Tongue (tissue), 3 donors: ENCODE measurements at places on chromosomes 1 and 21. TPM values are rescaled to one million over a fixed set of nuclear protein-coding genes. Genes with fewer than 3 reads are reported as not detected.
A peak's percentile ranks its signal among the peaks of the same experiment; 100 is the strongest.

DNA sequence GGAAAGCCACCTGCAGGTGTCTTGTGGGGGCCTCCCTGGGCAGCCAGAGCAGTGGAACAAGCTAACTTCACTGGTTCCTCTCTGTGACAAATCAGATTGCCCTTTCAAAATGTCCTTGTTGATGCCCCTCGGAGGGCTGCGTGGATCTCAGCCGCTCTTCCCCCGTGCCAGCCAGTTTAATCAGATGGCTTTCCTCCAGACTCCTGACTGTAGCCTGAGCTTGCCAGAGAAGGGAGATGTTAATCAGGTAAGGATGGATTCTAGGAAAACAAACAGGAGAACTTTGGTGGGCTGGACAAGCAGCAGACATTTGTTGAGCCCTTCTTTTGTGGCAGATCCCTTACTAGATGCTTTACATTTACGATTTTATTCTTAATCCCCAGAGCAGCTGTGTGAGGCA, 88.2 kb downstream of the DMRTA2 start:
- no peak for DNase-seq

DNA sequence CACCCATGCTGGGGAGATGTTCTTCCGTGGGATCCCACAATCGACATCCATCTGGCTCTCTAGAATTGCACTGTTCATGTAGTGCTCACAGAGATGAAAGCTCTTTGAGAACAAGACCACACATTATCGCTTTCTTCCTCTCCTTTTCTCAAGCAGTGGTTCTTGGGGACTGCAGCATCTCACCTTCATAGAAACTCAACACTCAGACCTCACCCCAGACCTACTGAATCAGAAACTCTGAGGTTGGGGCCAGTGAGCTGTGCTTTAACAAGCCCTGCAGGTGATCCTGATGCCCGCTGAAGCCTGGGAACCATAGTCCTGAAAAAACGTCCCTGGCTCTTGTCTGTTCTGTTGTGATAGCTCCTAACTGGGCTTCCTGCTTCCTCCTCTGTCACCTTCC, 251.3 kb upstream of the FGGY start:
- no peak for DNase-seq

GRCh38 chr1:17573518-17574041, 34.1 kb downstream of the ARHGEF10L start:
- peak; percentile 41 for DNase-seq

DNA sequence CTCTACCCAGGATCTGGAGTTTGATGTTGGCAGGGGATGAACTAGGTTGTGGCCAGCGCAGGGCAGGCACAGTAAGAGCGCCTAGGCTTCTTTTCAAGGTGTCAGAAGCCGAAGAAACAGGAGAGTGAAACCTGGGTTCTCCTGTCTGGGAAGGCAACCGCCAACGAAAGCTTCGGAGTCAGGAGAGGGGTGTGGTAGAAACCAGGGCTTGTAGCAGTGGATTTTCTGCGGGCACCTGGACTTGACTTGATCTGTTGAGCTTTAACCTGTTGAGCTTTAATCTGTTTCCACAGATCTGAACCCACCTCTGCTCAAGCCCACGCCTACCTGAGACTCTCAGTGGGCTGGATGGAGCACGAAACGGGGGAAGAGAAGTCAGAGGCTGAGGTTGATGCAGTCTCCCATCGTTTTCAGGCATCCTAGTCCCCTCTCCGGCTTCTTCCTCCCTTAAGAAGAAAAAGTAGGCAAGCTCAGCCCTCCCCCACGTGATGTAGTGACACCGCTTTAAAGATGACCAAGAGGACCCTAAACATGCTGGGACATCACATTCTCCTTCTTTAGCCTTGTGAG, 9.3 kb downstream of the HLX start:
- no peak for DNase-seq

GRCh38 chr1:26016953-26017545, 4.5 kb upstream of the EXTL1 start:
- DNase-seq: no peak

- no peak for DNase-seq
Measured at GRCh38 chr1:185421485-185422107, 104.6 kb upstream of the IVNS1ABP start.

- no peak for DNase-seq
Measured at GRCh38 chr1:47711184-47711847, 273.5 kb downstream of the FOXD2 start.

DNA sequence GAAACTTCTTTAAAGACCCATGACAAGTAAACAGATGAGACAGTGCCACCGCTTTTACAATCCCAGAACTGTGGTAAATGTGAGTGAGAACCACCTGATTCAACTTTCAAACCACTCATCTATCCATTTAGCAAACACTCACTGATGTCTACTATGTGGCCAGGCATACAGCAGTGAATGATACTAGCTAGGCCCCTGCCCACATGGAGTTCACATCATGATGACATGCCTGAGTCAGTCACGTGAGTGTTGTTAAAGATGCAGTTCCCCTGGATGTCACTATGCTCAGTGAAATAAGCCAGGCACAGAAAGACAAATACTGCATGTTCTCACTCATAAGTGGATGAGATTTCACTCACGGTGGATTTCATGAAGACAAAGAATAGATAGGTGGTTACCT, 28.4 kb downstream of the STX6 start:
- DNase-seq: no peak

- DNase-seq: peak; percentile 47
Measured at GRCh38 chr1:88061492-88062177, 622.4 kb upstream of the PKN2 start.

- no peak for DNase-seq
Measured at GRCh38 chr21:31517664-31518414, 141.7 kb upstream of the SOD1 start.

DNA sequence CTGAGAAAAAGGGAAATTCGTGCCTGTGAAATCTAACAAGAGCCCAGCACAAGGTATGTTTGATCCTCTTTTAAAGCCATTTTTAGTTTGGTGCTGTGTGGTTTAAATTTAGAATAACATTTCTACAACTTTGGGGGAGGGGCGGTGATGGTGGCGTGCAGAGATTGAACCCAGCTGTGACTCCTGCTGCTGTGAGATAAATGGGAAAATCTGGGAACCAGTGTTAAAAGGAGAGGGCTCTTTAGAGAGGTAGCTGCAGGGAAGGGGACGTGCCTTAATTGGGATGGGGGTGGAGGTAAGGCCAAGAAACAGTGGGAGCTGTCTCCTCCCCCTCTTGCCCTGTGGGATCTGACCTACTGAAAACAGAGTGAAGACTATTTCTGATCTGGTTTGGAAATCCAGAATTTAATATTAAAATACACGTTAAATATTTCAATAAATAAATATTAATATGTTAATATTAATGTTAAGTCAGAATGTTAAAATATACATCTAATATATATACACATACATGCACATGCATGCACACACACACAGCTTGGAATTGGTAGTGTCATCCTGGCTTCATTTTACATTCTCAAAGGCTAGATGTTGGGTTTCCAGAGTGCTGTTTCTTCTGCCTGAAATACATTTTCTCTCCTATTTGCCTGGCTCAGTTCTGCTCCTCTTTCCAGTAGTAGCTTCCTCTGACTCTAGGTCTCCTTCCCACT, 30.1 kb upstream of the DNAJC6 start:
- no peak for DNase-seq

DNA sequence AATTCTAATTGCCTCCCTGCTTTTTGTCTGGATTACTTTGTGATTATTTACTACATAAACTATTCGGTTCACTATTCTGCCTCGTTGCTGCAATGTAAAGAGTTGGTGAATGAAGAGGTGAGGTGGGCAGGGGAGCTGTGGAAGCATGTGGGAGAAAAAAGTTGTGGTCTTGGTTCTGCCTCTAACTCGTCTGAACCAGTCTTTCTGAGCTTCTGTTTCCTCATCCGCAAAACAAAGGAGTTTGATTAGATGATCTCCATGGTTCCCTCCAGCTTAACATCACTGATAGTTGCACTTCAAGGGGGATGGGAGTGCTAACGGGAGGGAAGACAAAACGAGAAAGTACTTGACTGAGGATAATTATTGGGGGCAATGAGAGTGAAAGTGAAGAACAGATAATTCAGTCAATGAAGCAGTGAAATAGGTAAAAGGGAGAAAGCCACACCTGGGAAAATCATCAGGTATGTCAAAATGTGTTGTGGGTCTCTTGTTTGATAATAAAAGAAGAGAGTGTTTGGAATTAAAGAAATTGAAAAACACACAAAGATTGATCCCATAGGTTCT, 26.2 kb upstream of the UHMK1 start:
- DNase-seq: no peak

DNA sequence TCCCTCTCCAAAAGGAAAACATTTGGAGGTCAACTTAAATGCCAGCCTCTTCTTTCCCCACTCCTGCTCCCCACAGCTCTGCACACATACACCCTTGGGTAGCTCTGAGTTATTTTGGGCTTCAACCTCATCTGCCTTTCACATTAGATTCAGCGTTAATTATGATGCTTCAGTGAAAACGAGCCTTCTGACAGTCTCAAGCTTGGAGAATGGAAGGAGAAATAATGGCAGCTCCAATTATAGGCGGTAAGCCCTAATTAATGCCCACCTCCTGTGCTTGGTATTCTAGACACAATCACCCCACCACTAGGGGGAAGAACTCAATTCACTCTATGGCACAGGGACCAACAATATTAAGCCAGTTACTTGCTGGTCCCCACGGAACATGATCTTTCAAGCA, 397.9 kb downstream of the BRINP2 start:
- no peak for DNase-seq

DNA sequence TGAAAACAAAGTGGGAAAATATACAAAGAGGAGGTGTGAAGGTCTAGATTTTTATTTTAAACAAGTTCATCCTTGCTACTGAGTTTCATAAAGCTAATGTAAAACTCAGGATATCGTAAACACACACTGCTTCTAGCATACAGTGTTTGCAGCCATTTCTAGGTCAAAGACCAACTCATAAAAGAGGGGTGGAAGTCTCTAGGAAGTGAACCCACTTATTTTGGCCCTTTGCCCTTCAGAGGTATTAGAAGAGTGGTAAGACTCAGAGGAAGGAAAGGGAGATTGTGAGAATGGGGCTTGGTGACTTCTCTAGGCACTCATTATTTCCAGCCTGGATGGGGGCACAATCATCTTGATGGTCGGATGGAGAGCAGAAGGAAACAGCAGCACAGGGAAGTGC, 91.2 kb downstream of the TNFSF18 start:
- DNase-seq: no peak

- DNase-seq: no peak
Measured at GRCh38 chr21:20108976-20109540, 889.2 kb upstream of the NCAM2 start.

GRCh38 chr1:160284220-160284781, 632 bp downstream of the PEX19 start:
- peak; percentile 55 for DNase-seq

GRCh38 chr1:187477103-187477502, 648.4 kb downstream of the PLA2G4A start:
- DNase-seq: no peak

- peak; percentile 51 for DNase-seq
Measured at GRCh38 chr1:55275151-55275748, 60.1 kb upstream of the USP24 start.

DNA sequence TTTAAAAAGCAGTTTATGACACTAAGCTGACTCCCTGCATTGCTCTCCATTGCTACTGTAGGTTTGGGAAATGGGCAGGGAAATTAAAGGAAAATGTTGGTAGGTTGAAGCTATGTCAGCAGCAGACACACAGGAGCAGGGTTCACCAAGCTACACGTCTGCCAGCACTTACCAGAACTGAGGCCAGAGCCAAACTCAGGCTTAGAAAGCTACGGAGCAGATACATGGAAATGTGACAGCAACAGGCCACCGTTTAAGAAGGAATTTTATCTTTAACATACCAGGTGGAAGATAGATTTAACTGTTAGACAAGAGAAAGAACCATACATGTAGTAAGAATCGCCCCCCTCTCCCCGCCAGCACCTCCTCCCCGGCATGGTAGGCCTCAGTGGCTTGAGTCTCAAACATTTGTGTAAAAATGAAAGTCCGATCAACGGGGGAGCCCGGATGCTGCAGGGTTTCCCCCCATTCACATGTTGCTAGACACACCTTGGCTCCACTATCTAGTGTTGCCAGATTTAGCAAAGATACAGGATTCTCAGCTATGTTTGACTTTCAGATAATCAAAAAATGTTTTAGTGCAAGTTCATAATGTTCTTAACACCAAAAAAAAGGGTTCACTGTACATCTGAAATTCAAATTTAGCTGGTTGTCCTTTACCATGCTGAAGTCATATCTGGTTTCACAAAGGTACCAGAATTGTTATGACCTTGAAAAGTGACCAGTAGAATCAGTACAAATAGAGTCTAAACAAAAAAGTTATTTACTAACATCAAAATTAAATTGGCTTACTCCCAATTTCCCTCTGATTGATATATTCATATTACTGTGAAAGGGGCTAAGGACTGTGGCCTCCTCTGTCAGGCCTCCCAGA, 6.7 kb downstream of the OR2T11 start:
- DNase-seq: no peak

DNA sequence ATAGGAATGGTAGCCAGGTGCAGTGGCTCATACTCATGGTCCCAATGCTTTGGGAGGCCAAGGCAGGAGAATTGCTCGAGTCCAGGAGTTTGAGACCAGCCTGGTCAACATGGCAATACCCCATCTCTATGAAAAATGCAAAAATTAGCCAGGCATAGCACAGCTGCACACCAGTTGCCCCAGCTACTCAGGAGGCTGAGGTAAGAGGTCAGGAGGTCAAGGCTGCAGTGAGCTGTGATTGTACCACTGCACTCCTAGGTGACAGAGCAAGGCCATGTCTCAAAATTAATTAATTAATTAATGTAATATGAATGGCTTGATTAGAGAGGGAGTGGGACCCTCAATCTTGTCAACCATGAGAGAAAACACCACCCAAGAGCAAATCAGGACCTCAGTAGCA, 198.7 kb upstream of the DUSP10 start:
- no peak for DNase-seq

GRCh38 chr1:208997726-208998312, 585.7 kb upstream of the CAMK1G start:
- no peak for DNase-seq

DNA sequence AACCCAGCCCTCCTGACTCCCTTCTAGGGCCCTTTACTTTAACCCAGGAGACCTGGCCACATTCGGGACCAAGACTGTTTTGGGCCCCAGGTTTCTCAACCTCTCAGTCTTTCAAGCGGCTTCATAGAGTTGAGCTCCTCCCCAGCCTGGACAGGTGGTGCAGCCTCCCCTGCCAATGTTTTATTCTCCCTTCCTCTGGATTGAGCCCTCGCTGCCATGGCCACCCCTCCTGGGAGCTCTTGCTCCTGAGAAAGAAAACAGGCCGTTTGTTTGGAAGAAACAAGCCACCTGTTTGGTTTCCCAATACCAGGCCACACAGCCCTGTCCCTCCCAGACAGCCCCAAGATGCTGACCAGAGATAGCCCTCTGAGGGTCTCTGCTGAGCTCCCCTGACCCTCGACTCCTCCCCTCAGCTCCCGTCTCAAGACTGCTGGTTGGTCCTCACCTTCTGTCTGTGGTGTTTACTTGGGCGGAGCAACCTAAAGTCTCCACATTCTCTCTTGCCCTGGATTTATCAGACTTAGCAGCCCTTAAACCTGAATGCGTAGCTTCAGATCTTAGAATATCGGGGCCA, 3.3 kb downstream of the TMEM51 start:
- peak; percentile 61 for DNase-seq

The CFHR3 gene
- 0.51 TPM for total RNA-seq

The TNFAIP8L2 gene
- 2.7 TPM for total RNA-seq

The RNF186 gene
- total RNA-seq: not detected

The CD52 gene
- total RNA-seq: not detected

The PTCH2 gene
- total RNA-seq: 4.9 TPM
